ENCODE measurements at places on chromosomes 12 and 14.

- peak; percentile 81 for DNase-seq
These were observed at the start of gene PLD4 for GRCh38 chr14:104924421-104925213. TSS of gene PLD4 (plus strand) at chr14:104924879. CDS start at chr14:104927141, 2,262 bp downstream.

DNA sequence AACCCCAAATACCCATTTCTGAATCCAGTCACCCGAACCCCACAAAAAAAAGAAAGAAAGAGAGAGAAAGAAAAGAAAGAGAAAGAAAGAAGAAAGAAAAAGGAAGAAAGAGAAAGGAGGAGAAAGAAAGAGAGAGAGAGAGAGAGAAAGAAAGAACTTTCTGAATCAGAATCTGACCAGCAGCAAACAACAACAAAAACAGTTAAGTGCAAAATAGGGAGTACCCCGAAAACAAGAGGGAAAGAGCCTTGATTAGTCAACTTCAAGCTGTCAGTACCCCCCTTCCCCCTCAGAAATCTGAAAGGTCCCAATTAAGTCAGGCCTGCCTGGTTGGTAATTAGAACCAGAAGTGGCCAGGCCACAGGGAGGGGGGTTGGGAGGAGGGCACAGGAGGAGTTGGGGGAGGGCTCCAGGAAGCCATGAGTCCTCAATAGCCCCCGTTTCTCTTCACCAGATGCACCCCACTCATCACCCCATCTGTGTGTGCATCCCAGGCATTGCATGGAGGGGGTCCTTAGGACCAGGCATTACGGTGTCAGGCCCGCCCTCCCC is 9.8 kb downstream of the RARG start:
- no peak for DNase-seq

GRCh38 chr14:72611506-72611905 is 282.4 kb downstream of the DPF3 start:
- no peak for DNase-seq

DNA sequence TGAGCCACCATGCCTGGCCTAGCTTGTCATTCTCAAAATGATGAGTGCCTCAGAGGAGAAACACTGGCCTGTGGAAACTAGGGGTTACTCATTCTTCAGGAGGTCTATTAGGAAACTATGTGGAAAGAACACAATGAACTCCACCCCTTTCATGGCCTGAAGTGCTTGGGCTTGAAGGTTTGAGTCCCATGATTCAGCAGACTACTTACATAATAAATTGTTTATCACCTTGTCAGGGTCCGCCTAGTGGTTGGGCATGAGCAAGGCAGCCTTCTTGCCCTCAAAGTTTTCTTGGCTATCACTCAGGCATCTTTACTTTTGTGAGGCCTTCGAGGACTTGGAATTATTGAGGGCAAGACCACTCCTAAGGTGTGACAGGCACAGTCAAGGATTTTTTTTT is 251.2 kb downstream of the ACSS3 start:
- DNase-seq = peak; percentile 60

DNA sequence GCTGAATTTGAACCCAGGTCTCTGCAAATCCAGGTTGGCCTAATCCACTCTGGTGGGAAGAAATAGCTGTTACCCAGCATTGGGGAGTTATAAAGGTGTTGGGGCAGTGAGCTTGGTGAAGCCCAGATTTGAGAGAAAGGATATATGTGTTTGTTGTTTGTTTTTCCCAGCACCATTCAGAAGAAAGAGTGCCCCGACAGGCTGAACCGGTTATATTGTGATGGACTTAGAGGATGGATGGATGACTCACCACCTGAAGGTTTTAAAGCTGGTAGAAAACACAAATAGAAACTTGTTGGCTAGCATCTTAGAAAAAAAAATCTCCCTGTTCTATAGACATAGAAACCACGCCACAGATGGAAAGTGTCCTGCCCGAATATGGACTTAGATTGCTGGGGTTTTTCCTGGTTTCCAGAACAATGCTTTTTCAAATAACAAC is 404.6 kb downstream of the MED13L start:
- DNase-seq = no peak
